ENCODE measurements at places on chromosomes 1 and 21.

- peak; percentile 57 for DNase-seq
Measured at GRCh38 chr1:55584526-55585401, 369.6 kb upstream of the USP24 start.

- DNase-seq = peak; percentile 50
Measured at GRCh38 chr1:158527190-158527815, 26.9 kb downstream of the OR6Y1 start.

- DNase-seq = no peak
Measured at GRCh38 chr1:23557471-23558124, 1.7 kb downstream of the ID3 start.

DNA sequence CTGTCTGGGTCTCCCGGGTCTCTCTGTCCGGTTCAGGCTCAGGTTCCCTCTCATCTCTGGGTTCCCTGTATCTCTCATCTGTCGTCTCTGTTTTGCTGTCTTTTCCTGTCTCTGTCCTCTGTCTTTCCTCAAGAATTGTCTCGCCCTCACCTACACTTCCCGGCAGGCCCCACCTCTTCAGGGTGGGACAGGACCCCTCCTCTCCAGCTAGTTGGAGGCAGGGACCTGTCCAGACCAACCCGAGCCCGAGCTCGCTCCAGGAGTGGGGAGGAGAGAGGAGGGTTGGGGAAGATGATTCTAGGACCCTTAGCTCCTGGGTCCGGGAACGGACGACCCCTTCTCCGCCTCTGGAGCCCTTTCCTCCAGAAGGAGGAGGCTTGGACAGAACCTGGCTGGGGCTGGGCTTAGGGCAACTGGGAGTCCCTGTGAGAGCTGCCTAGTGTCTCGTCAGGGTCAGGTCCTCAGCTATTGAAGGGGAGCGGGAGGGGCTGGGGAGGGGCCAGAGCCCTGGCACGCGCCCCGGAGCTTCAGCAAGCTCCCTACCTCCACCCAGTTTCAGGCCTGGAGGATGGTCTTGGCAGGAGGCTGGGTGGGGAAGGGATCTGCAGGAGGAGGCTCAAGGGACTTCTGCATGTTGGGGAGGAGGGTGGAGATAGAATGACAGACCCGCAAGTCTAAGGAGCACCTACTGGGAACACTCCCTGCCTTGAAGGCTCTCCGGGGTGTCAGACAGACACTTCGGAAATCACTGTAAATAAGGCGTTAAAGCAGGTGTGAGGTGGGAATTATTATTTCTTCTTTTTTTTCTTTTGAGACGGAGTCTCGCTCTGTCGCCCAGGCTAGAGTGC lies 26.3 kb upstream of the EPB41 start:
- DNase-seq = no peak

- no peak for DNase-seq
Measured at GRCh38 chr21:29102791-29103257, 27.6 kb upstream of the MAP3K7CL start.

DNA sequence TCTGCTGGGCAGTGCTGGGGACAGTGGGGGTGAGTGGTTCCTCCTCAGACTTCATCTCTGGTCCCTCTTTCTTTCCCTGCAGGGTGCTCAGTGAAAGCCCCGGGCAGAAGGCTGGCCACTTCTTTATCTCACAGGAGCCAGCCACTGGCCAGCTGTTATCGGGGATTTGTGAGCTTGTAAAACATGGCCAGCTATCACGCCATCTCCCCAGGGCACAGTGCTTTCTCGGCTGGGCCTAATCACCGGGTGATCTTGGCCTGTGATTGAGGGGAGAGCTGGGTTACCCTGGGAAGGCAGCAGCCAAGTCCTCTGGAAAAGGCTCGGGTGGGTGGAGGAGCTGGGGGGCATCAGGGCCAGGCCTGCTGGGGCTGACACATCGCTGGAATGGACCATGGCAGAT lies 83.0 kb downstream of the IGSF21 start:
- no peak for DNase-seq

DNA sequence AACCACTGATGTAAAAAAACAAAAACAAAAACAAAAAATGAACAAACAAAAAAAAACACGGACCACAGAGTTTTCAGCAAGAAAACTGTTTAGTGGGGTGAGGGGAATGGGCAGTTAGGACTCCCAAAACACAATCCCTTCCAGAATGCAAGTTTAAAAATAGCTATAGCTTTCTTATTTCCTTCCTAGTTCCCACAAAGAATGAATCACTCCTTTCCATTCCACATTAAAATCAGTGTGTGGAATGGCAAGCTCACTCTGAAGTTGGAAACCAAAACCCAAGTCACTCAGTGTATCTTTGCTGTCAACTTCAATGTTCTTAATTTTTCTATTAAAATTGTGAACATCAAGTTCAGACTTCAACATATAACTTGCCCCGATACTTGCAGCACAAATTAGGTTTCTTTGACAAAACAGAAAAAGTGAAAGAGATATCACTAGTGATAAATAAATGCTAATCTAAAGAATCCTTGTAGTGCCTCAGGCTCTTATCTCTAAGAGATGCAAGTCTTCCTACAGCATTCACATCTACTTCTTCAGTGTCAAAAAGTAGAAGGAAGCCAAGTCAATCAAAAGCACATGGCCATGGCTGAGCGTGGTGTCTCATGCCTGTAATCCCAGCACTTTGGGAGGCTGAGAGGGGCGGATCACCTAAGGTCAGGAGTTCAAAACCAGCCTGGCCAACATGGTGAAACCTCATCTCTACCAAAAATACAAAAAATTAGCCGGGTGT lies 45.5 kb downstream of the TOR3A start:
- DNase-seq = peak; percentile 57

DNA sequence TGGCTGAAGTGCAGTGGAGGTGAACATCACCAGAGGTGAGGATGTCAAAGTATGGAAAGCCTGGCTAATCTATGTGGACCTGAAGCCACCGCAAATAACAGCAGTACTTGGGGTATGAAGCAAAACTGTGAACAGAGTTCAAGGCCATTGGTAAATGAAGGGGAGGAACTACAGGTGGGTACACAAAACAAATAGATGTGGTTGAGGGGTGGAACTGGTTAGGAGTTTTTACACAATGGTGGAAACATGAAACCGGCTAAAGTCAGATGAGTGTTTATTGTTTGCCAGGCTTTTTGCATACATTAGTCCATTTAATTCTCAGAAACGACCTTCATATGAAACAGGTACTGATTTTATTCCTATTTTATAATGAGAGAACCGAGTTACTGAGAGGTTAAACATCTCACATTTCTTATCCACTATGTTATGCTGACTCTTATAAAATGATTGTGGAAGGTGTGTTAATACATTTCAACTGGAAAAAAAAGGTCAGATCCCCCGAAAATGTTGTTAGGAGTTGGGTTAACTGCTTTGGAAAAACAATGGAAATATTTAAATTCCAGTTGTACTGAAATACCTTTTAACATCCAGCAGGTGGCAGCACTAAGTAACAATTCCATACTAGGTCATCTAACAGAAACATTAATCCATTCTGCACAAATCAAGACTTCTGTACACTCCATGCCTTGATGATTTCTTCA lies 44.3 kb upstream of the GTF2B start:
- peak; percentile 48 for DNase-seq

DNA sequence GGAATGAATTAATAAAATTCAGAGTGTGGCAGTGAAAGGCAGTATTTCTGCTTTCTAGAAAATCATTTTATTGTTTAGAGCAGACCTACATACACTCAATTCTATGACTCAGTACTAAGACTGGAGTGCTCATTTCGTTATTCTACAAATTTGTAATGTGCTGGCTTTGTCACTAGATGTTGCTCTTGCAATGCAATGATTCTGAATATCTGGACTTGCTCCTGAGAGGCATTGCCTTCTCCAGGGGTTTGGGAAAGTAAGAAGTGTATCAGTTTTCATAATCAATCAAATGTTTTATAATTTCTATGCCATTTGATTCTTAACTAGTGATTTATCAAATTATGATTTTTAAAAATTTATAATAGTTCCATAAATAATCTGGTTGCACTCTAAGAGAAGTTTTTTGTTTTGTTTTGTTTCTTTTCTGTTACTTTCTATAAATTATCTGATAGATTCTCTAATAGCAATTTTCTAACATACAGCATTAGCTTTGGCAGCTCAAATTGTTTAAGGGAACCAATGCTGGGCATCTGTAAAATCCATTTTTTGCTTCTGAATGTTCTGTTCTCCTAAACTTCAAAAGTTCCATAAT lies 280.5 kb upstream of the SGIP1 start:
- peak; percentile 80 for DNase-seq

Data from AG10803 (cell line).